Fibroblast of skin of back (primary cell): ENCODE measurements at places on chromosomes 3 and 15.
A peak's percentile ranks its signal among the peaks of the same experiment; 100 is the strongest.

DNA sequence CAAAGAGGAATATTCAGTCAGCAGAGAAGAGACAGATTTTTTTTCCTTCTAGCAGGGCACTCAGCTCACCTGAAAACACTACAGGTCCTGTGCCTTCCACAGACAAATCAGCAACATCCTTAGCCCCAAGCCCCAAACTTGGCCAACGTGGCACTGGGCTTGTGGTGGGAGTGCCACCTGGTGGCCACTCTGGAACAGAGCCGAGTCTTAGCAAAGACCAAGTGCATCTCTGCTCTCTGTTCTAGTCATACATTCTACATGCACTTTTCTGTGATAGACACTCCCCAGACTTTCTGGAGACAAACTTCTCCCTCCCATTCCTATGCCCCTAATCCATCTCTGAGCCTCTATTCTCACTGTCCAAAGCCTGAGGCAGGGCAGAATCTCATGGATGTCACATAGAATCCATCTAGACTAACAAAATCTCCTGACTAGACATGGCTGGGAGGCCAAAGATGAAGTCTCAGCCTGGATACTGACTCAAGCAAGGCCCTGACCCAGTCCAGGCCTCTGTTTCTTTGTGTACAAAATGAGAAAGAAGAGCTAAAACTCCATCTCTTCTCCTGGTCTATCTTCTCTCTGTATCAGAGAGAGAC lies 5.1 kb upstream of the SEMA7A start:
- DNase-seq, result peak; percentile 71

DNA sequence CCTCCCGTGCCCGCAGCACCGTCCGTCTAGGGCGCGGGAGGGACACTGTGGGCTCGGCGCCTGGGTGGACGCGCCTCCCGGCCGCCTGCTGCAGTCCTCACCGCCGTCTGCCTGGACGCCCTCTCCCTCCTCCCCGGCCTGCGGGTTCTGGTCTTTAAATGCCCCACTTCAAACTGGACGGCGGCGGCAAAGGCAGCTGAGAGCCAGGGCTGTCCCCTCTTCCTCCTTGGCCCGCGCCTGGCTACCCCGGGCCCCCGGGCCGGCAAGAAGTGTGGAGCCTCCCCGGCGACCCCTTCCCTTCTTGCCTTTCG lies 426 bp downstream of the CBLB start:
- DNase-seq, result peak; percentile 65

- DNase-seq, result no peak
Measured at GRCh38 chr3:127486321-127486944, 104.1 kb downstream of the TPRA1 start.

GRCh38 chr3:99503350-99503749 lies 135.0 kb upstream of the COL8A1 start:
- peak; percentile 47 for DNase-seq
